ENCODE measurements at places on chromosomes 6 and 20. TPM values are rescaled to one million over a fixed set of nuclear protein-coding genes. Genes with fewer than 3 reads are reported as not detected.

DNA sequence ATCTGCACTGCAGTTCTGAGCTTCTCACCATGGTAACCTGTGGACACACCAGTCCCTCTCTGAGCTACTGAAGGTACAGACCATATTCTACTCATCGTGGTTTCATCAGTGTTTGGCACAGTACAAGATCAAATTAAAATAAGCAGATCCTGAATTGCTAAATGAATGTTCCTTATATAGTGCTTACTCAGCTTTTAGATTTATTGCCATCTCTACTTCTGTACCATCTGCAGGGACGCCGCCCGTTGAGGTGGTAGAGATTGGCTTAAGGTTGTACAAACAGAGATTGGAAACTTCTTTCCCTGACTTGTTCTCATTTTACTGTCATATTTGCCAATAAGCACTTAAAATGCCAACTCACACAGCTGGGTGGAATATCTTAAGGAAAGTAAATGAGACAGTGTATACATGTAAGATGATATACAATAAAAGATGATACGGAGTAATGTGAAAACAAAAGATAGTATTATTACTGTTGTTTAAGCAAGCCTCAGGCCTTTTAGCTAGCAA lies 223.4 kb upstream of the FOXQ1 start:
- DNase-seq = peak; percentile 23

- no peak for DNase-seq
Observed at GRCh38 chr6:87903323-87903722, 144.3 kb upstream of the SPACA1 start.

- DNase-seq = no peak
Observed at GRCh38 chr6:169643521-169643920, 58.3 kb downstream of the WDR27 start.

Gene CST4
- 0.98 TPM for total RNA-seq

DNA sequence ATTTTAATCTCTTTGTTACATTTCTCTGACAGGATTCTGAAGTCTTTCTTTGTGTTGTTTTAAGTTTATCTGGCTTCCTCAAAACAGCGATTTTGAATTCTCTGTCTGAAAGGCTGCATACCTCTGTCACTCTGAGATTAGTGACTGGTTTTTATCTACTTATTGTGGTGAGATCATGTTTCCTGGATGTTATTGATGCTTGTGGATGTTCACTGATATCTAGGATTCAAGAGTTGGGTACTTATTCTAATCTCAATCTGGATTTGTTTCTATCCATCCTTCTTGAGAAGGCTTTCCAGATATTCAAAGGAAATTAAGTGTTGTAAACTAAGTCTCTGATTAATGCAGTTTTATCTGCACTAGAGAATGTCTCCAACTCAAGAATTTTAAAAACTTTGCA lies 1076.1 kb upstream of the ADGRB3 start:
- DNase-seq = no peak

Gene BTN1A1
- not detected for total RNA-seq

Gene FBXO5
- total RNA-seq = 16.8 TPM

Gene LAMA2
- 0.22 TPM for total RNA-seq

Gene TP53INP2
- total RNA-seq = 3.3 TPM

DNA sequence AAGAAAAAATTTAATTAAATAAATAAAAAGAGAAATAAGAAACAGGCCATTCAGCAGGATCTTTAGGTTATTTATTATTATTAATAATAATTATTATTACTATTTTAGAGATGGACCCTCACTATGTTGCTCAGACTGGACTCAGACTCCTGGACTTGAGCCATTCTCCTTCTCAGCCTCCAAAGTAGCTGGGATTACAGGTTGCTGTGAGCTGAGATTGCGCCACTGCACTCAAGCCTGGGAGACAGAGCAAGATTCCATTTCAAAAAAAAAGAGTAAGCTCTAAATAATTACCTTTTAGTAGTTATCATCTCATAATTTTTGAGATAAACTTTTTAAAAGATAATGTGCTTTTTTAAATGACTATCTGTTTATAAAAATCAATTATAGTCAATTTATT lies 1102.8 kb upstream of the GJE1 start:
- no peak for DNase-seq

- no peak for DNase-seq
Observed at GRCh38 chr20:39893003-39893685, 795.9 kb downstream of the MAFB start.

GRCh38 chr20:19807191-19807945 lies 49.3 kb downstream of the RIN2 start:
- DNase-seq = peak; percentile 71

- DNase-seq = no peak
Observed at GRCh38 chr20:13613917-13614316, 24.8 kb downstream of the TASP1 start.

Gene GTSF1L
- not detected for total RNA-seq

GRCh38 chr6:2387445-2387844 lies 142.0 kb upstream of the GMDS start:
- peak; percentile 34 for DNase-seq

GRCh38 chr6:40805336-40805735 lies 218.2 kb upstream of the LRFN2 start:
- no peak for DNase-seq

Gene PLTP
- total RNA-seq = 56.6 TPM

DNA sequence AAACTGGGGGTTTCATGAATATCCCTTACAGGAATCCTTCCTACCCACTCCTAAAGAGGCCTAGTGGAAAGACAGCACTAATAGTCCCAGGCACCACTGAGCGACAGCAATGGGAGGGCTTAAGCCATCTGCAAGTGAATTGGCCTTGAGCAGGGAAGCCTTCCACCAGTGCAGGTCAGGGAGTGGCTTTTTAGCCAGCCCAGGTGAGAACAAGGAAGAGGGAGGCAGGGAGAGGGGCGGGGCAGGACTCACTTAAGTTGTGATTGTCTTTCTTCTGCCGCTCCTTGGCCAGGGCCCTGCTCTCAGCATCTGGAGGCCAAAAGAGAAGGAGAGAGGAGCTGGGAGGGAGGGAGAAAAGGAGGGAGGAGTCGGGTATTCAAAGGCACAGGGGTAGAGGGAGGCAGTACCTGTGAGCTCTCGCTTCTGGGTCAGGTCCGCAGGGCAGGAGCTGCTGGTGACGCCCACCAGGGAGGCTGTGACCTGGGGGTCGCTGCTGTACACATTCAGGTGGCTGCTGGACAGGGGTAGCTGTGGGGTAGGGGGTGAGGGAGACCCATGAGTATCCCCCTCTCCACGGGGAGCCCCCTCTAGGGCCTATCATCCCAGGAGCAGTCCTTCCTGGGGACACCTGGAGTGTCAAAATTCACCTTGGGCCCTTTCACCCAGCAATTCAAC lies 47.8 kb downstream of the TFEB start:
- DNase-seq = no peak

DNA sequence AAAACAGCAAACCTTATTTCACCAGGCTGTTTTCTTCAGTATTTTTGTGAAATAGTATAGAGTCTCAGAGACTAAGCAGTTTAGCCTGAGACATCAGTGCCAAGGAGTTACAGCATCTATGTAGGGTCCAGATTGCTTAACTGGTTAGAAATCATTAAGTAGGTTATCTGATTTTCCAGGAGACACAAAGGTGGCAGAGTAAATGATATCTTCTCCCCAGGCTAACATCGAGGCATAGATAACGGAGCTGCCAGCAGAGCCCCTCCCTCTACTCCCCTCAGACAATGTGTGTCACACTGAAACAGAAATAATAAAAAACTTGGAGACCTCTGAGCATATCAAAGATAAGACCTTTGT lies 473.0 kb upstream of the CITED2 start:
- DNase-seq = no peak

DNA sequence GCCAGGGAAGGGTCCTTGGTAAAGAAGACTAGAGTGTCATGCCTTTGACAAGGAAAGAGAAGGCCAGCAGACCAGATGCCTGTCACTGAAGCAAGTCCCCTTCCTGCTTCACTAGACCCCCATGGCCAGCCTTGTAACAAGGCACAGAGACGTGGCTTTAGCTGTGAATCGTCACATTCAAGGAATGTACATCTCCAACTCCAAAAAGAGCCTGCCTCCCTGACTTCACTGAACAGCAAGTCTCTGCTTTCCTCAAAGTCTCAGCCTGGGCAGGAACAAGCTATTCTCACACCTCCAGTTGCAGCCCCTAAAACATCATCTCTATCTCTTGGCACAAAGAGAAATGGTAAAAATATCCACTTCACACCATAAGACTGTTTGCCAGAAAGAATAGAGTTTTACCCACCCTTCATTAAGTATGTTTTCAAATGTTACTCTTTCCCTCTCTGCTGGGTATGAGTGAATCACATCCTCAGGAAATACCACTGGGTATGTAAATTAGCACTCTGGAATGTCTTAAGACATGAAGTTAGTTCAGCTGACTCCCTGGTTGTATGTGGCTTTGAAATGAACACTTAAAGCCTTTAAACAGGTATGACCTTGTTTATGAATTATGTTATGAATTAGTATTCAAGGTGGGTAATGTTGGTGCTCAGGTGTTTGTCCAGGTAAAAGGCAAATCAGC lies 46.4 kb upstream of the NT5E start:
- peak; percentile 77 for DNase-seq

DNA sequence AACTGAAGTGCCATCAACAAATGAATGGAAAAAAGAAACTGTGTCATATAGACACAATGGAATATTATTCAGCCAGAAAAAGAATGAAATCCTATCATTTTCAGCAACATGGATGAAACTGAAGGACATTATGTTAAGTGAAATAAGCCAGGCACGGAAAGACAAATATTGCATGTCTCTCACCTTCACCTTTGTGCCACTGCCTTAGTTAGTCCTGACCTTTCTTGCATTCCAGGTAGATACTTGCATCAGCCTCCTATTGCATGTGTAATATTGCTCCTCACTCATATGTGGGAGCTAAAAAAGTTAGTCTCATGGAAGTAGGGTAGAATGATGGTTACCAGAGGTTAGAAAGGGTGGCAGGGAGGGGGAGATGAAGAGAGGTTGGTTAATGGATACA lies 14.9 kb downstream of the NOTCH4 start:
- DNase-seq = no peak

Gene CCDC167
- 54.1 TPM for total RNA-seq

DNA sequence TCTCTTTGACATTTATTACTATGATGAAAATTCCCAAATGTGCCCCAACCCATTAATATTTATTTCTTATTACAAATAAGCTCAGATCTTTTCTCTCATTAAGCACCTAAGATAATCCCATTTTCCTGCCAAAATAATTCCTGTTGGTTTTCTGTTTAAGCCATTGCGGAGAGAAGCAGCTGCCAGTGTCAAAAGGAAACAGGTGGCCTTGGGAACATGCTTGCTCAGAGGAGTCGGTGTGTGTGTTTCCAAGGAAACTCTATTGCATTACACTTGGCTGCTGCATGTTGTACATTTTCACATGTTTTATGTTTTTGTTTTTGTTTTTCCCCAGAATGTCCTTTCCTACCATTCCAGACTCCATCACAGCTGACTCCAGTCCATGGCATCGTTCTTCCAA lies 56.4 kb downstream of the CD24 start:
- DNase-seq = no peak

DNA sequence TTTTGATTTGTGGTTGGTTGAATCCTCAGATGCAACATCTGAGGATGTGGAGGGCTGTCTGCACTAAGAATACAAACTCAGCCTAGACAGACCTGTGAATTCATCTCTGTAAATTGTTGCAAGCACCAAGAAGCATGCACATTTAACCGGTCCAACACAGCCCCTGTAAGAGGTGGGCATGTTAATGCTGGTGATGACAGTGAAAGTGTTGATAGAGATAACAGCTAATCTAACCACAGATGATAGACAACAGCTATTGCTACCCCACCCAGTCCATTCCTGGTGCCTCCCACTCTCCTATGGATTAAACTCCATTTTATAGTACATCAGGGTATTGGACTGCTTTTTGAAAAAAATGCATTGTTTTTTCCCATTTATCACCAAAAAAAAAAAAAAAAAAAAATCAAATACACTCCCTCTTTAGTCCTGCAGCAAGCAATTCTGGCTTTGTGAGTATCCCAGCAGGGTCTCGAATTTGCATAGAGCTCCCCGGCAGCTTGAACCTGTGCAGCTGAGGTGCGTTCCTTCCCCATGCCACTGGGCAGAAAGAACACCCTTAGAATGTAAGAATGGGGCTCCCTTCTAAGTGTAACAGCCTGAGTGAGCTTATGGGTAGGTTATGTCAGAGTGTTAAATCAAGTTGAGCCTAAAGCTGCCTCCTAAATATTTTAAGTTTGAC lies 270.9 kb upstream of the JARID2 start:
- DNase-seq = no peak

DNA sequence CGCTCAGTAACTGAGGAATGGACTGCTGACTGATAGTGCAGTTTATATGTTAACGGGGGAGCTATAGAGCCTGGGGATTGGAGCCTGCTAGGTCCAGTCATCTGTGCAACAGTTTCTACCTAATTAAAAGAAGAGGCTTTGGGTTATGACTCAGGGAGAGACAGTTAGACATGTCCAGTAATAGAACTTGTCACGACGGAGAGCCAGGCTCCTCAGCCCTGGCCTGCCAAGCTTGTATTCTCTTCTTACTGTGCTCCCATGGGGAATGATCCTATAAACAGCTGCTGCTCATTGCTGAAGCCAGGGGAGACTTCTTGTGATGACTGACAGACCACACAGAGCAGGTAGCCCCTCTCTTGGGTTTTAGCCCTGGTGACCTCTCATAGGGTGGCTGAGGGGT lies 69.3 kb downstream of the SYNJ2 start:
- no peak for DNase-seq

Gene RAD21L1
- 0.11 TPM for total RNA-seq

Gene ALDH5A1
- total RNA-seq = 11.9 TPM

- no peak for DNase-seq
Observed at GRCh38 chr6:71411882-71412281, 123.3 kb downstream of the OGFRL1 start.

GRCh38 chr6:148677594-148678476 lies 69.0 kb upstream of the UST start:
- DNase-seq = no peak

- no peak for DNase-seq
Observed at GRCh38 chr6:80254716-80255115, 148.2 kb downstream of the BCKDHB start.

Gene GGTLC1
- not detected for total RNA-seq

- peak; percentile 39 for DNase-seq
Observed at GRCh38 chr6:17103715-17104114, 1.9 kb downstream of the STMND1 start.
